ENCODE measurements at places on chromosomes 11 and 22. TPM values are rescaled to one million over a fixed set of nuclear protein-coding genes. Genes with fewer than 3 reads are reported as not detected.

DNA sequence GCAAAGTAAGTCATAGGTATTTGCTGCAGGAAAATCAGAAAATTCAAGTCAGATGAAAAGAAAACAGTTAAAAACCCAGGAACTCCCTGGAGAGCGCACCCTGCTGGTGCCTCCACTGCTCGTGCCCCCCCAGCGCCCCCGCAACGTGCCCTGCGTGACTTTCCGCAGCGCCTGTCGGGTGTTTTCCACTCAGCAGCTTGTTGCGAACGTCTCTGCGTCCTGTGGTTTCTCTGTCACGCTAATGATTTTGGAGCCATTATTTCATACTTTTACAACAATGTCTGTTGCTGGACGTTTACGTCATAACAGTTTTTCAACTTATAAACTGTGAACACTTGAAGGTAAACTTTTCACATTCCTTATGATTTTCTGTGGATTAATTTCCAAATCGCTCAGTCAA, 5.0 kb downstream of the CRELD2 start:
- DNase-seq = no peak

CYB5R2 gene
- 17.7 TPM for total RNA-seq

- no peak for DNase-seq
Measured at GRCh38 chr22:19149047-19149883, 827 bp downstream of the GSC2 start.

DNA sequence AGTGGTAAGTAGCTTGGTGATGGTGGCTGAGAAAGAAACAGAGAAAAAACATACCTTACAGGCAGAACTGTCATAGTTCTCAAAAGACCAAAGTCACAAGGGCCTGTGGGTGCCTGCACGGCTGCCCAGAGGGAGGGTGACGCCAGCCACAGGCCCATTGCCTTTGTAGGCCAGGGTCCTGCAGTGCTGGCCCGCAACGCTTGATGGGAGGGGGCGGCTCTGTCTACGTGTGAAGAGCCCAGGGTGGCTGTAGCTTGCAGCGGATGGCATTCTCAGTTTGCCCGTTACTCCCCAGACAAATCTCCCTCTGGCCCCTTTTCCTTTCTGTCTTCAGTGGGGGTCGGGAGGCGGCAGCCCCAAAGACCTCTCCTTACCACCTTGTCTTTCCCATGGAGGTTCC, 24.7 kb upstream of the B3GAT1 start:
- DNase-seq = no peak

DNA sequence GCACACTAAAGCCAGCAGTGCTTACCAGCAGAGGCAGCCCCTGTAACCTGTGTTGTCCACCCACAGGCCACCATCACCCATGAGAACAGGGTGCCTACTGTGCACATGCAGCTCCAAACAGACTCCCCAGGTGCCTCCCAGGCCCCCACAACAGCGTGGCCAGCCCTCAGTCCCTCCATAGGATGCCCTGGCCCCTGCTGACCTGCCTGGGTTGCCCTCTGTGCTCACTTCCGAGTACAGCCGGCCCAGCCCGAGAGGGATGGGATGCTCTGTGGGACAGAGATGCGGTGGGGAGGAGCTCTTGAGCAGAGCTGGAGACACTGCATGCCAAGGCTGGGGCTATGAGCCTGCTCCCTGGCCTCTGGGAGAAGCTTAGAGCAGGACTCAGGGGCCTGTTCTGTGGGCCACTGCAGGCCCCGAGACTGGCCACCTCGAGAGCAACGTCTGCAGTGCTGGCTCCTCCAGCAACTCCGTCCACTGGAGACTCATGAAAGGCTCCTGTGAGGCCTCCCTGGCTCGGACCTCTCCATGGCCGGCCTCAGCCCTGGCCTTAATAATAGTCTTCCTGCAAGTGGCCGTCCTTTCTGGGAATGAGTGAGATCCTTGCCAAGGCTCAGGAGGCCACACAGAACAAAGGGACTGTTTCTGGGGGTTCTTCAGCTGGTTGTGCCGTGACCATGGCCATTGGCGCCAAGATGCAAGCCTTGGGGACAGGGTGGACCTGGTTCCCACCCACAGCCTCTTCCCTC, 27.0 kb downstream of the FADS2 start:
- DNase-seq = no peak

DNA sequence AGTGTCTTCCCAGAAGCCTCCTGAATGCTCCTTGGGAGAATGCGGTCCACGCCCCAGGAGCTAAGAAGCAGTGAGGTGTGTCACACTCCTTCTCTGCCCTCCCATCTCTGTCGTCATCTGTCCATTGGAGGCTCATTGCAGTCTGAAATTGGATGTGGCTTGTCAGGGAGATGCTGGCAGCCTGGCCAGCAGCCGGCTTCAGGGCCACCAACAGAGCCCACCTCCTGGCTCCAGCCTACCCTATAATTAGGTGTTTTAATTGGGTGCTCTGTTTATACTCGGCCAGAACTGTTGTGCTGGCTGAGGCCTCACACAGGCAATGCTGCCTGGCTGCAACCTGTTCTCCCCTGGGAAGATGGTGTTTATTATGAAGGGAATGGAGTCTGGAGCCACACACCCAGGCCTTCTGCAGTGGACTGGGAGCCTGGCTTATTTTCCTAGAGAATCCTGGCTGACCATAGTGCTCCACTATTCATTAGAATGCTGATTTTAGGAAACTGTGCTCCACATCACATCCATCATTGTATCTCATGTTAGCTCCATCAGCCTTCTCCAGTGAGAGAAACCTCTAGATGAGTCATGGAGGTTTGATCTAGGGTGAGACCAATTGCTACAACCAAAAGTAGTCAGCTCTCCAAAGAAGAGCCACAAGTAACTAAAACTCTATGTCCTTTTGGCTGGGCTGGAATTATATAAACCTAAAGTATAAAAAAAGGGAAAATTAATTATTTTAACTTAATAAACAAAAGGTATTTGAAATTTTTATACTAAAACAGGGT, 86.8 kb upstream of the CRTAM start:
- DNase-seq = no peak

- DNase-seq = no peak
Measured at GRCh38 chr11:1205987-1206331, 16.9 kb upstream of the MUC5B start.

GRCh38 chr11:11615086-11615485, 6.7 kb downstream of the GALNT18 start:
- no peak for DNase-seq

- no peak for DNase-seq
Measured at GRCh38 chr11:28529540-28530410, 421.6 kb downstream of the METTL15 start.

DNA sequence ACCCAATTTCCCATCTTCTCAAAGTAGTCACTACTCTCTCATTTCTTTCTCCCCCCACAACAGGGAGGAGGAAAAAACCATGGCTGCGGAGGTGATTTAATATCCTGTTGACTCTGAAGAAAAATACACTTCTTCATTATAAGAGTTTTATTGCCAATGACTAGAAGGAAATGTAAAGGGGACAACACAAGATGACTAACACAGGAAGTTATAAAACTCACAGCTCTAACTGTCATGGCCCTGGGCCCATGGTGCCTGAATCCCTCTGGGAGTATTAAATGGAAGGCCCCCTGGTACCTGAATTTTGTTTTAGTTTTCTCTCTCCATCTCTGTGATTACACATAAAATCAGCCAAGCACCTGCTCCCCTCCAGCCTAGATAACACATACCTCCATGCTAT, 352.8 kb upstream of the FAT3 start:
- no peak for DNase-seq

KCNK7 gene
- total RNA-seq = 12.0 TPM

DNA sequence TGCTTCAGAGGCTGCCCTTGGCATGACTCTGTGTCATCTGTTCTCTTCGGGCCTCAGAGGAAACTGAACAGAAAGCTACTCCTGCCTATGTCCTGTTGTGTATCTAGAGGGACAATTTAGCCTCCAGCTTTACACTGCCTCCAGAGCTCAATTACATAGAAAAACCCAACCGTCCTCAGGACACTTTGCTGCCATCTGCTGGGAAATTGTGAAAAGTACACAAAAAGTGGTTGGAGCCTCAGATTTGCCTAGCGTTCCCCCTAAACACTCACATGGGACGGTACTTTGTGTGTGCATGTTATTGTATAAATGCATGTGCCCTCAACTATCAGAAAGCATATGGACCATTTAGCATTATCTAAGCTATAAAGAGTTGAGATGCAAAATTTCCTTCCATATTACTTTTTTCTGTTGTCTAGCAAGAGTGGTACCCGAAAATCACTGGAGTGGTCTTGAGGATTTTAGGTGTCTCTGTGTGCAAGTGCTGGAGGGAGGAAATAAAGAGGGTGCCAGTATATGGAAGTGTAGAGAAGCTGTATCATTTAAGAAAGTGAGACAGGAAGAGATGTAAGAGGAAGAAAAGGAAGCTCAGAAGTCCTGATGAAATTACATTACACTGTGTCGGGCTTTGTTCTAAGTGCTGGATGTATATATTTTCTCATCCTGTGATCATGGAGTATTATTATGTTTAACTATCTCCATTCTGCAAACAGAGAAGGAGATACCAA, 8.7 kb upstream of the MS4A4E start:
- no peak for DNase-seq

DNA sequence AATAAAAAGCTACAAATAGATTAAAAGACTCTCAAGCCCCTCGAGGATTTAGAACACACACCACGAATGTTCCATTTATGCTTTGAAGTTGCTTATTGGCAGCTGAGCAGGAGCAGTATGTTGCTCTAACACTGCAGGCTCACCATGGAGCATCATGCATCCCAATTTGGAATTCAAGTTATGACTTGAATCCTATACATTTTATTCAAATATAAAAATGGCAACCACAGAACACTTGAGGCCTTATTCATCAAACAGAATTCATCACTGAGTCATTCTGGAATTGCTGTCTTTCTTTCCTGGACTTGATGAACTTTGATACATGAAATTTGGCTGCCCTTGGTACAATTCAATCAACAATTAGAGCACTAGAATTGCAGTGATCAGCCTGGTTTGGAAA, 24.5 kb upstream of the BLID start:
- no peak for DNase-seq
